Adipocyte (in vitro differentiated cells): ENCODE measurements at places on chromosomes 11 and 22.

DNA sequence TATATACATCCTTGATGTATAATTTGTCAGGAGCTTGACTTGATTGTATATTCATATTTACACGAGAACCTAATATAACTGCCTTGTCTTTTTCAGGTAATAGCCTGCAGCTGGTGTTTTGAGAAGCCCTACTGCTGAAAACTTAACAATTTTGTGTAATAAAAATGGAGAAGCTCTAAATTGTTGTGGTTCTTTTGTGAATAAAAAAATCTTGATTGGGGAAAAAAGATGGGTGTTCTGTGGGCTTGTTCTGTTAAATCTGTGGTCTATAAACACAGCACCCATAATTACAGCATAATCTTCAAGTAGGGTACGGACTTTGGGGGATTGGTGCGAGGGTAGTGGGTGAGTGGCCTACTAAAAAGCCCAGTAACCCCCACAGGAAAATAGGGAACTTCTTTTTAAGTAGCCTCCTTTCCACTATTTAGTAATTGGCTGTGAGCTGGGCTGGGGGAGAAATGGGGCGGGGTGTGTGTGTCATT, 7.5 kb downstream of the MALAT1 start:
- DNase-seq, result no peak

GRCh38 chr11:105786741-105787140, 176.9 kb downstream of the GRIA4 start:
- DNase-seq, result no peak

GRCh38 chr22:50184902-50185374, 775 bp upstream of the TRABD start:
- no peak for DNase-seq

GRCh38 chr11:63738720-63739360, 29.7 kb downstream of the ZFTA start:
- DNase-seq, result peak; percentile 93

GRCh38 chr11:96197103-96197502, 145.9 kb downstream of the MAML2 start:
- DNase-seq, result peak; percentile 45

DNA sequence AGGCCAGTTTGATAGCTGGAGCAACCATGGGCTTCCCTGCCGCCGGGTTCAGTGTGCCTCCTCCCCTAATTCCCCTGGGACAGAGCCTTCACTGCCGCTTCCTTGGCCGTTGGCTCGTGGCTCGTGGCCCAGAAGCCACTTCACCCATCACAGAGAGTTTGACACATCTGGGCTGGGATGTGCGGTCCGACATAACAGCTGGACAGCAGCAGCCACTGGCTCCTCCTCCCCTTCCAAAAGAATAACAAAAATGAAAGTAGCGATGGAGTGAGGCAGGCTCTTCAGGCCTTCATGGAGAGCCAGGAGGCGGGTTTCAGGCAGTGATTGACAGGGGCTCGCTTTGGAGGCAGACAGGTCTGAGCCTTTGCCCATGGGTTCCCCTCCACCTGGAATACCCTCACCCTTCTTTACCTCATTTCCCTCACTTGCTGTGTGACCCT, 8.2 kb downstream of the CREB3L1 start:
- DNase-seq, result peak; percentile 69

DNA sequence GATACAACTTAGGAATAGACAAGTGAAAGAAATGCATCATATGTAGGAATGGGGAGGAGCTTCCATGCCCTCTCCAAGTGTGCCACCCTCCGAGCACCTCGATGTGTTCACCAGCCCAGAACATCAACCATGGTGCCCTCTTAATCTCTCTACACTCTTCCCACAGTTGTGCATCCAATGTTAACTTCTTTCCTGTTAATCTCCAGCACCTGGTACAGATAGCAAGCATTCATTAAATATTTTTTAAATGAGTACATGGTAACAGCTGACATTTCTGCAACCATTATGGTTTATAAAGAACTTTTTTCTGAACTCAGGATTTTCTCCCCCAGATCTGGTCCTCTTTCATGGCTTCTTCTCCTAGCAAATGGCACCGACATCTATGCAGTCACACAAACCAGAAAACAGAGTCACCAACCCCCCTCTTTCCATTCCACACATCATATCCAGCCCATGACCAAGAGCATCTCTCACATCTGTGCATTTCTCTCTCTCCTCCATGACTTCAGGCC, 118.1 kb upstream of the CLPB start:
- DNase-seq, result no peak

- DNase-seq, result peak; percentile 38
Observed at GRCh38 chr11:68128682-68129327, 7.6 kb upstream of the CHKA start.

DNA sequence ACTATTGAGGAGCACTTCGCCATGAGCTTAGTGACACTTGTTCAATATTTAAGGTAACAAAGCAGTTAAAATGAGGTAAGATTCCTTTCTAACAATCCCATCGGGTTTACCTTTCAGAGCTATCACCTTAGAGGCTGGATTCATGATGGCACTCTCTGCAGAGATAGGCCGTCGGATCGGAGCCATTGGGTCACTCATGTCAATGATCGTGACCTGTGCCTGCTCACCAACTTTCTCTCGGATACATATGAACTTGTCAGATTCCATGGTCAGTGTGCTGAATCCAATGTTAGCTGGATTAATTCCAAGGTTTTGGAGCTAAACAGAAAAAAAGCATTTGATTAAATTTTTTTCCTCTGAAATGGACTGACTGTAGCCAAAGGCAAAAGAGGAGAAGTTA, 16.0 kb downstream of the CLTCL1 start:
- DNase-seq, result no peak

- DNase-seq, result no peak
Observed at GRCh38 chr11:8283465-8284230, 20.0 kb upstream of the LMO1 start.

DNA sequence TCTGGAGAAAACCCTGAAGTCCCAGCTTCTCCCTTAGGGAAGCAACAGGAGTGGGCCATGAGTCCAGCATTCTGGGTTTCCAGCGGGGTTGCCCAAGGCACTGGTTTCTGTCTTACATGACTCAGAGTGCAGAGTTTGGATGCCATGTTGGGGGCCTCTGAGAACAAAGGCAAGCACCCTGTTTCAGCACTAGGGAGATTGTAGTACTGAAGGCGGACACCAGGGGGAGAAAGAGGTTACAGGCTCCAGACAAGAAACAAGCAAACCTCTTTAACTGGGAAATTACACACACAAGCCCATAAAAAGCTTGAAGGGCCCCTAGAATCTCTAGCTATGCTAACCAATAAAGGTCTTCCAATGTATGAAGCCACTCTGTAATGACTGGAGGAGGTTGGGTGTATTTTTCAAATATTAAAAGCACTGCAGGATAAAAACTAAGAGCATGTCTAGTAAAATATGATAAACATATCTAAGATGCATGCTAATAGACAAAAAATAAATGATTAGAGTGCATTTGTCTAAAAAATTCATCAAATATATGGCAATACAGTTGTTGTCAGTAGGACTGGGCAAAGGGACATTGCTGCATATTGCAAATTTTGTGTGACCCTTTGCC, 7.1 kb downstream of the MS4A6E start:
- peak; percentile 48 for DNase-seq

GRCh38 chr11:86719781-86720463, 47.5 kb upstream of the ME3 start:
- peak; percentile 56 for DNase-seq

DNA sequence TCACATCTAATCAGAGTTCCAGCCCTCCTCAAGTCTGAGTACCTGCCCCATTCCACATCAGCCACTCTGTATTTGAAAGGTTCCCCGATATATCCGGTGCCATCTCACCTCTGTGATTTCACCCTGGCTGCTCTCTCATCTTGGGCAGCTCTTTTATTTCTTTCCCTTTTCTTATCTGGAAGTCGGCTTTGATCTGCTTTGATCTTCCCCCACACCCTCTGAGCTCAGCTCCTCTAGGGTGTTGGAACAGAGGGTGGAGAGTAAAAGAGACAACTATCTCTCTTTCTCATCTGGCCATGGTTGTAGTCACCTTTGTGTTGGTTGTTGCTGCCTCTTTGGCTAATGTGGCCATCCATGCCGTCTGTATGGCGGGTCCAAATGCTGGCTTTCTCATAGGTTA, 108.3 kb downstream of the ENTHD1 start:
- no peak for DNase-seq

GRCh38 chr11:95443386-95443785, 212.4 kb upstream of the SESN3 start:
- DNase-seq, result no peak

DNA sequence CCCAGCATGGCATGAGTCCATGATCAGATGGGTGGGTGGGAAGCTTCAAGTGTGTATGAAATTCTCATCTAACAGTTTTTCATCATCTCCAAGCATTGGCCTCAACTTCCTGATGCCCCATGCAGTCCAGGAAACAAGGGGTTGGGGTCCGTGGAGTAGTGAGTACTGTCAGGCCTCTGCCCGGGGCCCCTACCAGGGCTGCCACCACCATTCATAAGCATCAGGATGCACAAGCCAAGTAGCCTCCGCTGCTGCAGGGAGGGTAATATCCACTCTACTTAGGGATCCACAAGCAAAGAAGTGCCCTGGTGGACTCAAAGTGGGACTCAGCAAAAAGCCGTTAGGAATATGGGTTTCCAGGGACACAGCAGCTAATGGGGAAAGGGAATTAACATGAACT, 49.3 kb downstream of the KCNC1 start:
- DNase-seq, result no peak

DNA sequence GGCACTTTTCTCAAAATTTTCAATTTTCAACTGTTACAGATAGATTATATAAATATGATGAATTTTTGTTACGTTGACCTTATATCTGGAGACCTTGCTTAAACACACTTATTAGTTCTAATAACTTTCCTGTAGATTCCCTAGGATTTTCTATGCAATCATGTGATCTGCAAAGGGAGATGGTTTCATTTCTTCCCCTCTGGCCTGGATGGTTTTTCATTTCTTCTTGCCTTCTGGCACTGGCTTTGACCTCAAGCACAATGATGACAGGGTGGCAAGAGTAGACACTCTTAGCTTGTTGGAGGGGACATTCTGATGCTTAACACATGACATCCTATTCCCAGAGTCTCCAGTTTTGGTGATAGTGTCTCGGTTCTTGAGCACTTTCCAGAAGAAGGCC, 75.9 kb downstream of the DGCR2 start:
- no peak for DNase-seq
